Thoracic aorta (tissue), 2 donors: ENCODE measurements at places on chromosomes 1 and 21. TPM values are rescaled to one million over a fixed set of nuclear protein-coding genes. Genes with fewer than 3 reads are reported as not detected.

- H3K27ac ChIP-seq = no peak overlapping the region
- no peak overlapping the region for H3K4me3 ChIP-seq
- H3K4me1 ChIP-seq = no peaks in the 10 kb centered on the region
- DNase-seq = no peak
- no peaks in the 10 kb centered on the region for H3K36me3 ChIP-seq
- H3K27me3 ChIP-seq = no peaks in the 10 kb centered on the region
Measured at GRCh38 chr1:214295934-214296333, 15.0 kb downstream of the SMYD2 start.

DNA sequence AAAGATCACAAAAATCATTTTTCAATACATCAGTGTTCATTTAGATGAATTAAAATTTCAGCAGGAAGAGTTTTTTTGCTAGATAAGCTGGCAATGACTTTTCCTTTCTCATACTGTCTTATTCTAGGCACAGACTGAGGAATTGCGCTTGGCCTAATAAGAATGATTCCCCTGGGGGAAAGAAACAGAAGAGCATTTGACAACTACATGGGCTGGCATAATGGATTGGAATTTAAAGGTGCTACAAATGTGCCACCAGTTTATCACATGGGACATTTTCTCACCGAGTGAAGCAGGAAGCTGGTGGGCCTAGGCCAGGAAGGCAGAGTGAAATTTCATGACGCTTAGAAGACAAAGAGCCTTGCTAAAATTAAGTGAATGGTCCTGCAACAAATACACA is 39.3 kb downstream of the CDKN2C start:
- no peak overlapping the region for H3K4me3 ChIP-seq
- H3K36me3 ChIP-seq = no peaks in the 10 kb centered on the region
- H3K27ac ChIP-seq = no peak overlapping the region
- H3K4me1 ChIP-seq = no peaks in the 10 kb centered on the region
- no peak for DNase-seq

KRTAP19-1 gene
- total RNA-seq = not detected

DNA sequence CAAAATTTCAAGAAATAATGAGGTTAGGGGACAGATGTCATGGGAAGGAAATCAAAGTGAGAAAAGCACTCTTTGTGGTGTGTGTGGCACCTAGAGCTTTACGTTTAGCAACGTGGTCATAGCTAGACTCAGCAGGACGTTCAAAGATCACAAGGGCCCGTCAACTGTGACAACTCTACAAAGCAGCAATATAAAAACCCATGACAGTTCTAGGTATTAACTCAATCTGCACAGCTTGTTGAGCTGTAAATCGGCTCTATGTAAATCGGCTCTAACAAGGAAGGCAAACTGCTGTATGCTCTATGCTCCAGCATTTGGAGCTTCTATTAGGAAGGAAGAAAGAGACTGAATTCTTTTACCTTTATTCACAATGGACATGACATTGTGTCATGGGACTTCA is 64.8 kb downstream of the TP53BP2 start:
- H3K4me1 ChIP-seq = peaks cover 19% of the 10 kb centered on the region
- H3K27me3 ChIP-seq = no peaks in the 10 kb centered on the region
- H3K36me3 ChIP-seq = peaks cover 34% of the 10 kb centered on the region
- DNase-seq = no peak

RORC gene
- total RNA-seq = not detected

S100A7A gene
- total RNA-seq = not detected

DNA sequence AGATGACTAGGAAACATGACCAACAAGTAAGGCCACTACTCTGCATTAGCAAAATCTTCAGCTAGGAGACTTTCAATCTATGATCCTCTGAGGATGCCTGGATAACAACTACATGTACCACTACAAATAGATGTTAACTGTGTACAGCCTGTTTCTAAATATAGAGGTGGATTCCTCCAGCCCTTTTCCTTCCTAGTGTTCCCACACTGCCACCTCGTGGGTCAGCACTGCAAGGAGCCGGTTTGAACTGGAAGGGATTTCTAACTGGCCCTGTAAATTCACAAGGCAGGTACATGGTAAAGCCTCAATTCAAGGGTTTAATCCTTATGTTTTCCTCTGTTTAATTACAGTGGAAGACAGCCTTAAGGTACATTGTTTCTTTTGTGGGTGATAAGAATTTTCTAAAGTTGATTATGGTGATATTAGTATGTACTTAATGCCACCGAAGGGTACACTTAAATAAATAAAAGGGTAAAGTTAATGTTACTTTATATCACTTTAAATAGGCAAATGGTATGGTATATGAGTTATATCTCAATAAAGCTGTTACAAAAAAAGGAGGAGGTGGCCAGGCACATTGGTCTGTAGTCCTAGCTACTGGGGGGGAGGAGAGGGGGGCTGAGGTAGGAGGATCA is 14.4 kb downstream of the SMYD3 start:
- no peaks in the 10 kb centered on the region for H3K27me3 ChIP-seq
- no peak overlapping the region for H3K4me3 ChIP-seq
- no peak overlapping the region for H3K27ac ChIP-seq
- no peaks in the 10 kb centered on the region for H3K4me1 ChIP-seq

GRCh38 chr1:45930258-45931150 is 127.1 kb downstream of the MAST2 start:
- H3K27me3 ChIP-seq = no peaks in the 10 kb centered on the region
- no peak overlapping the region for H3K4me3 ChIP-seq
- H3K36me3 ChIP-seq = no peaks in the 10 kb centered on the region
- H3K27ac ChIP-seq = no peak overlapping the region
- H3K4me1 ChIP-seq = peaks cover 5% of the 10 kb centered on the region
- no peak for DNase-seq

DNA sequence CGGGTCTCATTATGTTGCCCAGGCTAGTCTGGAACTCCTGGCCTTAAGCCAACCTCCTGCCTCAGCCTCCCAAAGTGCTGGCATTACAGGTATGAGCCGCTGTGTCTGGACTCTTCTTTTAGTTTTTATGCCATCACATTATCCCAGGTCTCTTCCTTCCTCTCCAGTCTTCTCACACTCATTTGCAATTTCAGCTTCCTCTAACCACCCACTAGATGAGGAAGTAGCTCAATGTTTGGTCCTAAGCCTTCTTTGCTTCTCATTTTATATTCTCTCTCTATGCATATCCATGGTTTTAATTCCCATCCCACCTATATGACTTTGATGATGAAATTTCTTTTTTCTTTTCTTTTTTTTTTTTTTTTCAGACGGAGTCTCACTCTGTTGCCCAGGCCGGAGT is 3.1 kb upstream of the ZBTB8A start:
- no peak overlapping the region for H3K27ac ChIP-seq
- no peaks in the 10 kb centered on the region for H3K36me3 ChIP-seq
- H3K27me3 ChIP-seq = no peaks in the 10 kb centered on the region
- H3K4me1 ChIP-seq = peaks cover 3% of the 10 kb centered on the region
- no peak for DNase-seq

GRCh38 chr1:29575826-29576225 is 339.5 kb downstream of the PTPRU start:
- H3K27me3 ChIP-seq = no peaks in the 10 kb centered on the region
- H3K36me3 ChIP-seq = no peaks in the 10 kb centered on the region
- DNase-seq = no peak
- H3K27ac ChIP-seq = no peak overlapping the region

INSRR gene
- not detected for total RNA-seq

DNA sequence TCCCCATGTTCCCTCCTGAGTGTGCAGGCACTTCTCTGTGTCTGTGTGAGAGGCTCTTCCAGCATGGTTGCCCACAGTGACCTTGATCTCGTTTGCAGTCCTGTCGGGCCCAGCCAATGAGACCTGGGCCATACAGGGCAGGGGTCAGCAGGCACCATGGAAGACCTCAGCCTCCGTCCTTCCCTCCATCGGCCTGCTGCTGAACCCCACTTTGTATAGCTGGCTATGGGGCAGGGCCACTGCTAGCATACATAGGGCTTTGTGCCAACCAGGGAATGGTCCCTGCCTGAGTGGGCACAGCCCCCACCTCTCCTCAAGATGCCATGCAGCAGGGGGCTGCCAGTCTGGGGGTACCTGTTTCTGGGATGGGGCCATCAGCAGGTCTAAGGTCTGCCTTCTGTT is 3.8 kb downstream of the C1orf35 start:
- peaks cover 9% of the 10 kb centered on the region for H3K4me1 ChIP-seq
- DNase-seq = no peak
- H3K27ac ChIP-seq = no peak overlapping the region
- peaks cover 32% of the 10 kb centered on the region for H3K36me3 ChIP-seq
- no peak overlapping the region for H3K4me3 ChIP-seq

DNA sequence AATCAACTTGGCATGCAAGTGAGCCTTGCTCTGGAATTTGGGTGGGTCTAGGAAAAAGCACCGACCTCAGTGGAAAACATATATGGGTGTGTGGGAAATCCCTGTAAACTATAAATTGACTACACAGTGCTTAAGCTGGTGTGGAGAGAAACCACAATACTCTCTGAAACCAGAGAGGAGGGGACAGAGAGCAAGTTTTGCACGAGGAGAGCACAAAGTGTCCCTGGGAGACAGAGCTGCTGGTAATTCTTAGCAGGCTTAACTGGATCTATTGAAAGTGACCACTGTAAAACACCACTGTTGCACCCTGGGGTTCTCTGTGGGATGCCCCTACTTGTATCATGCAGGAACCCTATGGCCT is 12.8 kb downstream of the KCNJ15 start:
- no peak overlapping the region for H3K4me3 ChIP-seq
- peaks cover 3% of the 10 kb centered on the region for H3K4me1 ChIP-seq
- DNase-seq = no peak
- H3K36me3 ChIP-seq = no peaks in the 10 kb centered on the region
- no peaks in the 10 kb centered on the region for H3K27me3 ChIP-seq
- H3K27ac ChIP-seq = no peak overlapping the region

DNA sequence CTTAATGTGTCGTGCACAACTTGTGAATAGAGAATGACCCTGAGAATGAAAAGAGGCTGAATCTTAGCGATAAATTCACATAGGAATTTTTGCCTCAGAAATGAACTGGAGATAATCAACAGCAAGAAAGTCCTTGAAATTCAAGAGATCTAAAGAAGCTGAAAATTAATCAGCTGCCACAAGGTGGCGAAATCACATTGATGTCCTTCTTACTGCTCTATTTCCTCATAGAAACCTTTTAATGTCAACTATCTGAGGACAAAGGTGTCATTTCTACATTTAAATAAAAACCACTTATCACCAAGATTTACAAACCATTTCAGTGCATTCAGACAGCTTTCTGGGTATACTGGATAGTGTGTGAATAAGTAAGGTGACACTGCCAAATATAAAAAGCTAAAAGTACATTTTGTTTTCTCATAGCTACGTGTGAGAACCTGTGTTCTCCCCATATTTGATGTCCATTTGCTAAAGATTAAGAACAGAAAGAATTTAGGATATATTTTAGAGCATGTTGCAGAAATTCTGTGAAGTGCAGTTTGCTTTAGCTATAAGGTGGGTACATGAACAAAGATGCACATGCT is 485.3 kb upstream of the PTBP2 start:
- no peak for DNase-seq
- no peak overlapping the region for H3K4me3 ChIP-seq
- H3K27ac ChIP-seq = no peak overlapping the region
- no peaks in the 10 kb centered on the region for H3K27me3 ChIP-seq
- H3K36me3 ChIP-seq = no peaks in the 10 kb centered on the region
- H3K4me1 ChIP-seq = no peaks in the 10 kb centered on the region

- no peak for DNase-seq
- peaks cover 9% of the 10 kb centered on the region for H3K4me1 ChIP-seq
- no peaks in the 10 kb centered on the region for H3K36me3 ChIP-seq
- H3K27me3 ChIP-seq = no peaks in the 10 kb centered on the region
- no peak overlapping the region for H3K4me3 ChIP-seq
- H3K27ac ChIP-seq = no peak overlapping the region
Measured at GRCh38 chr21:27244352-27244751, 277.5 kb upstream of the ADAMTS5 start.

AMY1B gene
- total RNA-seq = not detected

TRABD2B gene
- 10.7 TPM for total RNA-seq

- H3K27me3 ChIP-seq = no peaks in the 10 kb centered on the region
- no peaks in the 10 kb centered on the region for H3K4me1 ChIP-seq
- DNase-seq = no peak
- no peak overlapping the region for H3K4me3 ChIP-seq
Measured at GRCh38 chr1:37071829-37072228, 37.5 kb upstream of the GRIK3 start.

SHE gene
- 6.1 TPM for total RNA-seq

GRCh38 chr1:230565141-230565540 is 77.1 kb upstream of the COG2 start:
- no peaks in the 10 kb centered on the region for H3K4me1 ChIP-seq
- H3K4me3 ChIP-seq = no peak overlapping the region
- no peak for DNase-seq
- no peaks in the 10 kb centered on the region for H3K36me3 ChIP-seq
- H3K27ac ChIP-seq = no peak overlapping the region

- no peak overlapping the region for H3K4me3 ChIP-seq
- H3K4me1 ChIP-seq = no peaks in the 10 kb centered on the region
- no peaks in the 10 kb centered on the region for H3K27me3 ChIP-seq
- no peak for DNase-seq
- no peaks in the 10 kb centered on the region for H3K36me3 ChIP-seq
Measured at GRCh38 chr1:217193151-217193550, 437.7 kb downstream of the GPATCH2 start.

DNA sequence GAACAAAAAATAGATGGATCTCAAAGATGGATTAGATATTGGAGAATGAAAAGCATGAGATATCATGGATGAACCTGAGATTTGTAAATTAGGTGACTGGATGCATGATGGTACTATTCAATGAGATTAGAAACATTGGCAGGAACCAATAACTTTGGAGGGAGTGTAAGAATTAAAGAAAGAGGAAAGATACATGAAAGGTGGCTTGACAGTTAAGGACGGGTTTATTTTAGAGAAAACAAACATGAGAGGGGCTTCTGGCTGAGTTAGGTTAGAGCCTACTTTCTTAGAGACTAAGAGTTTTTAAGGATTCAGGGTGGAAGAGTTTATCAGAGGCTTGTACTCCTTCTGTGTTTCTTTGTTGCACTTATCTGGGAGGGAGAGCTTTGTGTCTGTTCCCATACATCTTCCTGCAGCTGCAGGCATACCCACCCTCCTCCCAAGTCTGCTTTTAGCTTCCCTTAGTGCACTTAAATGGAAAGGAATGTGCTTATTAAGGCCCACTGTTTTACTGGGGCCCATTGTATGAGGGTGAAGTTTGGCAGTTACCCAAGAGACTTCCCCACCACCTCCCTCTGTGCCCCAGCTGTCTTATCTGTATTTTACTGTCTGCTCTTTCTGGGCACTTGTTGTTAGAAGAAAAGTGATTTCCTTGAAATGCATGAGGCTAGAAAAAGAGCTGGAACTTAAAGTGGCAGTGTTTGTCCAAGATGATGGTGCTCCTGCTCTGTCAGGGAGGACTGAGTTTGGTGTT is 26.1 kb upstream of the CR2 start:
- no peak overlapping the region for H3K27ac ChIP-seq
- no peak overlapping the region for H3K4me3 ChIP-seq
- H3K36me3 ChIP-seq = no peaks in the 10 kb centered on the region

FCRLB gene
- total RNA-seq = 0.68 TPM
